ENCODE measurements at places on chromosomes 7 and 10.

- DNase-seq, result no peak
Observed at GRCh38 chr7:130207642-130208041, at the start of gene SSMEM1. TSS of gene SSMEM1 (plus strand) at chr7:130207860. CDS start at chr7:130207911, 51 bp downstream.

DNA sequence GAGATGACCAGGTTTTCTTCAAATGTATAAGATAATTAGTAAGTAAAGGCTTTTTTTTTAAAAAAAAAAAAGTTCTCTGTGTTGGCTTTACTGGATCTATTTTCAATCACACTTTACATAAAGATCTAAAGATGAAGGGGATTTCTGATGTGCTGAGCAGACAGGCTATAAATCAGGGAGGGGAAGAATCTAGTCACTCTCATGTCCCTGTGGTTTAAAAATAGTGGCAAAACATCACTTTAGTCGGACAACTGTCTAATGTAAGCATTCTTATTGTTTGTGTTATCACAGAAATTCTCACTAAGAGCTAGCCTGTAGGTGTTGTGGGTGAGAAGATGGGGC lies 132.7 kb downstream of the ICA1 start:
- DNase-seq, result no peak

DNA sequence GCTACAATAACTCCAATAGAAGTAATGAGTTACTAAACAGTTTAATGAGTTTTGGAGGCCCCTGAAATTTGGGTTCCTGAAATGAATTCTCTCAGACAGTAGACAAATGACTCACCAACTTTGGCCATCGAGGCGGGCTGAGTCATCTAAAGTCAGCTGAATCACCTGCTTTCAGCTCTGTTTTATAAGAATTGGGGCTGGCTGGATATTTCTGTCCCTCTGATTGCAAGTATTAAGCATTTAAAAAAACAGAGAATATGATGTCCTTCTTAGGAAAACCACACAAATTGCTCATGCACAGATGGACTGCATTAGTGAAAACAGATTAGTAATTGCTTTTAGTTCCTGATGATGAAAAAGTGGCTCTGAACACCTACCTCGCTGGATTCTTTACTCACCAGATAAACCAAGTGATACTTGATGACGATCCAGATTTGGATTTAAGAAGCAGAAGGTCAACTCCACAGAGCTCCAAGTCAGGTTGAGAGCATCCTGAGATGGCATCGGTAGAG lies 59.1 kb downstream of the ZNF365 start:
- no peak for DNase-seq

GRCh38 chr7:6631605-6632004 lies 5.5 kb upstream of the ZNF316 start:
- no peak for DNase-seq

DNA sequence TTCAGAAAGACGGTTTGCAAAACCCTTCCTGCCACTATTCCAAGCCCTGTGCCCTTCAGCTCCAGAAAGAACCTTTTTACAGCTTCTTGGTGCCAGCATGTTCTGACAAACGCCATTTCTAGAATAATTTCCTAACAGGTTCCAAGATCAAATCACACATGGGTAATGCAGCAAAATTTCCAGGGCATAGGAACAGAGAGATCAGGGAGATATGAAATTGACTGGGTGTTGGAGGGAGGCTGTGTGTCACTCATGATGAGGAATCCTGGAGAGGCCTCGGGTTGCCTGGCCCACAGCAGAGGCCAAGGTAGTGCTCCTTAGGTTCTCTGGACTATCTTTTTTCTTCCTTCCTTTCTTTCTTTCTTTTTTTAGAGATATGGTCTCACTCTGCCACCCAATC lies 29.5 kb downstream of the RAB19 start:
- no peak for DNase-seq

DNA sequence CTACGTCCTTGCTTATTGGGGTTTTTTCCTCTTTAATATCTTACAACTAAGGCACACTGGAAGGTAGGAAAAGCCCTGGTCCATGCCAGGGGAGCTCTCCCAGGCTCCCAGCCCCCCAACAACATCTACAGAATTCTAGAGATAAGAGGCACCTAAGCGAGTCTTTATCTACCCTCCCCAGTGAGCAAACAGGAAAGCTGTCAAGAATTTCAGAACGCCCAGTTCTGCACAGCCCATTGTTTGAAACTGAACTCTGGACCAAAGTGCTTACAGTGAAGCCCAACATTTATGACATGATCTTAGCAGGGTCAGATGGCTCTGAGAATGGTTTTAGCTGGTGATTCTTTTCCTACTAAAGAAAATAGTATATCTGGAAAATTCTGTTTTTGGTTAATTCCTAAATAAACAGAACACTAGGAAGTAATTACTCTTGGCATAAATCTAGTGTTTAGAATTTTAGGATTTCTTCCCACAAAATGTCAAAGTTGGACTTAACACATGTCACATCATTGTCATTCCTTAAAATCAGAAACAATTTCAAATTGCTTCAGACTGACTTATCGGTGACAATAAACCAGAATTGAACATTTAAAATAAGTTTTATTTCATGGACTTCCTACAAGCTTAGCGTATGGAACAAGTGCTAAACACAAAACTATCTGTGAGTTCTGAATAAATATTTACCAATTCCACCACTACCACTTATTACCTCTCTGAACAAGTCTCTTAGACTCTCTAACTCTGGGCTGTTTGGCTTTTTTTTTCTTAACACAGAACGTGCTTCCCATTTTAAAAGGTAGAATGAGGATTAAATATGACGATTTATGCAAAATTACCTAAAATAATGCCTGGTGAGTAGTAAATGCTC lies 31.3 kb upstream of the RNF32 start:
- no peak for DNase-seq

DNA sequence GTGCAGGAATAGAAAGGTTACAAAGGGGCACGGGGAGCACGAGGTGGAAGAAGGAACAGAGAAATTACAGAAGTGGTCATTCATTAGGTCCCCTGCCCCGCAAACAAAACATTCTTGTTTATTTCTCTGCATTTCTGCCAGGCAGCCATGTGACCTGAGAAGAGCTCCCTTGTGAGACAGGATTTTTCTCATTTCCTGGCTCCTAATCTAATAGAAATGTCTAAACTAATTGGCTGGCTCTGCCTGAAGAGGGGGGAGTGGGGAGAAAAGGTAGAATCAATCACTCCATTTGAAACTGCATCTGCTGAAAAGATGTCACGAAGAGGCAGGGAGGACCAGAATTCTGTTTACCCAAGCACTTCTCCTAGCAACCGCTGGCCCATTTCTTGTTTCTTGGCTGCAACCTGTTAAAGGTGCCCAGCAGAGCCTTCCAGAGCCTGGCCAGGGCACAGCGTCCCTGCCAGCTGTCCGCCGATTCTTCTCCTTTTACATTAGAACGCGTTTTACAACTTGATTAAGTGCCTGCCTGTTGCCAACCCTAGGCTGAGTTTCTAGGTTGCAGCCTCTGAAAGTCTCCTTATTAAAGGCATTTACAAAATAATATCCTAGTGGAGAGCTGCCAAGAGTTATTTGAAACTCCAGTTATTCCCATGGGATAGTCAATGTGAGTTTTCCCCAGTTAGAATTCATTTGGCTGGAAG lies 1227.6 kb downstream of the TYW1 start:
- DNase-seq, result peak; percentile 40

GRCh38 chr7:27277628-27278027 lies 35.0 kb downstream of the EVX1 start:
- no peak for DNase-seq

DNA sequence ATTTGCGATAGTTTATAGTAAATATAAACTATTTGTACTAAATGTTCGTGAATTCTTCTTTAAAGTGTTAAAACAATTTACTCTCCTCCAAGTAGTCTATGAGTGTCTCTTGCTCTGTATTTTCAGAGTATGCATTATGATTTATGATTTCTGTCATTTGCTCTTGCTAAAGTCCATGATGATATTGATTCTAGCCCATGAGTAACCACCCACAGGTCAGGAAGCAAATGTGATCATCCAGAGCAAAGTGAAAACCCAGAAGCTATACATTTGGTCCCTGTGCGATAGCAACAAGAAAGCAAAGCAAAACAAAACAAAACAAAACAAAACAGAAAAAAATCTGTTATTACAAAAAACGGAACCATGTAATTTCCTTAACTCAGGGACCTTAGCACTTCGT lies 225.9 kb downstream of the HDAC9 start:
- DNase-seq, result no peak

DNA sequence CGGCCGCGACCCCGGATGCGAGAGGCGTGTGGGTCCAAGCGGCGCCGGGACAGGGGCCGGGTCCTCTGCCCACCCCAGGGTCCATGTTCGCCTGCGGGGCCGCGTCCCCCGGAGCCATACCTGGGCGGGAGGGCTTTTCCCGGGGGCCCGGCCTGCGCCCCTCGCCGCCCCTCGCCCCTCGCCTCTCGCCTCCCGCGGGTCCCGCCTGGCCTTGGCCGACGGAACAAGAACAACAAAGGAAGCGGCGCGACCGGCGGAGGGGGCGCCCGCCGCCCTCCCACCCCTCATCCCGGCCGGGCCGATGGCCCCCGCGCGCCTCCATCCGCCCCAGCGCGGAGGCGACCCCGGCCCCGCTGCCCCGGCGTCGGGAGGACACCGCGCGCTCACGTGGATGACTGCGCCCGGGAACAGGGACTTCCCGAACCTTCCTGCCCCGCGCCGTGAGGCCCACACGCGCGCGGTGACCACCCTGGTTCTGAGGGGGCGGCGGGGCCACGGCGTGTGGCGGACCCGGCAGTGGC lies 348.2 kb downstream of the DNAJB6 start:
- no peak for DNase-seq

DNA sequence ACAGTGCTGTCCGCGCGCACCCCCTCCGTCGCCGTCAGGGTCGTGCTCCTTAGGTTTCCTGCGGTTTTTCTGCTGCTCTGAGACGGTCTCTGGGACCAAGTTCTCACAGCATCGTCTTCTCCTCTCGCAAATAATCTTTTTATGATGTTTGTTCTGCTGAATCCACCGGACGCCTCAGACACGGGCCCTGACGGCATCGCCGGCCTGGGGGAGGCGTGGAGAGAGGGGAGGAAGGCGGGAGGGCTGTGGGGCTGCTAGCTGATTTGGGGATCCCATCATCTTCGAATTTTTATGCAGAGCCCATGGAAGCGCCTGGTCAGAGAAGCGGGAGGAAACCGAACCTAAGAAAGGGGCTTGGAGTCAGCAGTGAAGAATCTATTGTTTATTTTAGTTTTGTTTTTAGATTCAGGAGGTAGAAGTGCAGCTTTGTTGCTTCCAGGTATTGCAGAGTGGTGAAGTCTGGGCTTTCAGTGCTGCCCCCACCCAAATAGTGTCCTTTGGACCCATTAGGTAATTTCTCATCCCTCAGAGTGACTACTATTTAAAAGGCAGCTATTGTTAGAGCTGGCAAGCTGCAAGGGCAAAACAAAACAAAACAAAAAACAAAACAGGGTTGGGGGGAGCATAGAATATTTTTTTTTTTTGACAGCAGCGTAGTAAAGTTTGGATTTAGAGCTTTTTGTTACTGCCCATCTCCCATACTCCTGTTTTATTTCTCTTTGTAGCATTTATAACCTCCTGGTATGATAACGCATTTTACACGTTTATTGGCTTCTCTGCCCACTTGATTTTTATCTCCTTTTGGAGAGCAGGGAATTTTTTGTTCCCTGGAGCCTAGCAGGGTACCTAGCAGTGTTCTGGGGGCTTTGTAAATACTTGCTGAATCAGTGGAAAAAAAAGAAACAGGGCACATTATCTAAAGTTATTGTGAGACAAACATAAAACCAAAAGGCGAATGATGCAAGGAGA lies 92.6 kb downstream of the SPAG6 start:
- DNase-seq, result no peak

DNA sequence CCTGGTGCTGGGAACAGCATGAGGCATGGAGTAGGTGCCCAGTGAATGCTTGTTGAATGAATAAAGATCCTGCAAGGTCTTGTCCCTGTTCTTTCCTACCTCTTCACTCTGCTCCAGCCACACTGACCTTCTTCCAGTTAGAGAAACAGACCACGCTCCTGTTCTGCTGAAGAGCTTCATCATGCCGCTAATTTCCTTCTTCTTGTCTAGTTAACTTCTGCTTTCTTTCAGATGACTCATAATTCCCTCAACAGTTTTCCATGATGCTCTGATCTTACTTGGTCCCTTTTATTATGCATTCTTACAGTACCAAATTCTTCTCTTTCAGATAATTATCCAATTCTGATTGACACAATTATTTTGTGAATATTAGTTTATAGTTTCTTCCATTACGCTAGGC lies 59.5 kb upstream of the C1QL3 start:
- DNase-seq, result no peak

GRCh38 chr7:22371878-22372277 lies 14.9 kb upstream of the RAPGEF5 start:
- no peak for DNase-seq
